ENCODE measurements at places on chromosomes 5 and 9.

DNA sequence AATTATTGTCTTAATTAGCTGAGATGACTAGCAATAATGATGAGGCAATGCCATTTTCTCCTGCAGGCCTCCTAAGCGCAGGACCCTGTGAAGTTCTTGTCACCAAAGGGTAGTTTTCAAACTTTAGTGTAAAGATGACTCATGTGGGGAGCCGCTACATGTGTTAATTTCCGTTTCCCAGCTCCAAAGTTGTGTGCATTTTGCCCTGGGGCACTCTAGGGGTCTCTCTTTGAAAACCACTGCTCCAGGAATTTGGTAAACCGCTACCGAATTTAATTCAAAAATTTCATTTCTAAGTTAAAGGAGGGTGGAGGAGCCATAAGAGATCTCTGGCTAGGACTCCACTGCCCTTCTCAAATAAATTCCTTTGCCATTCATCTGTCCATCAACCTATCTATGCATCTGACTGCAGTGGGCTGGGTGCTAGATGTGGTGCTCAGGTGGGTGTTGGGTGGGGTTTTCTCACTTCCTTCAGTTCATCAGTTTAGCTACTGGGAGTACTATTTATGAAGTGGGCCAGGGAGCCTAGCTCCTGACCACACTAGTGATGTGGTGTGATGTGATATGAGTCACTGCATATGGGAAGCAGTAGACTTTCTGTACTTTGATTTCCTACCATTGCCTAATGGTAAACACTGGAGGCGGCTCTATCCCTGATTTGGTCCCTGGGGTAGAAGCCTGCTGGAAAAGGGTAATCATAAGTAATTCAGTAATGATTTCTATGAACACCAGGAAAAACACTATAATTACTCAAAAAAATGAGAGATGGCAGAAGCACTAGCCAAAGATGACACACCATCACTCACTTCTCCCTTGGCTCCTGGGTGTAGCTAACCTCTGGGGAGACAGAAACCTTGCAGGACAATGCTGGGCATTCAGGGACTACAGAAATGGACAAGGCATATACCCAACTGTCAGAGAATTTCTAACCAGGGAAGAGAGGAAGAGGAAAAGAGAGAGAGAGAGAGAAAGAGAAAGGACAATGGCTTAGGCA is 4.0 kb upstream of the ZSWIM6 start:
- DNase-seq: no peak

- no peak for DNase-seq
Measured at GRCh38 chr5:160438316-160439204, 16.9 kb downstream of the PTTG1 start.

GRCh38 chr9:89342948-89343347 is 24.6 kb downstream of the SECISBP2 start:
- no peak for DNase-seq

DNA sequence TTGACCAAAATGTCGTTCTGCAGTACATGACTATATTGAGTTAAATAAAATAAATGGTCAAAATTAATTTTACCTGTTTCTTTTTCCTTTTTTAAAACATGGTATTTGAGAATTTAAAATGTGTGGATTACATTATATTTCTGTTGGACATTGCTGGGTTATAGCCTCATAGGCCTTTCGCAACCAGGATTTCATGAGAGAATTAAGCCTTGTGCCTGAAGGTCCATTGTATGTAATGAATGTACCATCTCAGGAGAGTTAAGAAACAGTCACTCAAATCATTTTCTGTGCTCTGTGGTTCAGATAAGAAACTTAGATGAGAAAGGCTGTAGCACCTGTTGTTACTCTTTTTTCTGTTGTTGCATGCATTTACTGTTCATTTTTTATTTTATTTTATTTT is 103.5 kb downstream of the ANGPTL2 start:
- no peak for DNase-seq

- DNase-seq: no peak
Measured at GRCh38 chr5:149439899-149440542, 60.9 kb upstream of the IL17B start.

DNA sequence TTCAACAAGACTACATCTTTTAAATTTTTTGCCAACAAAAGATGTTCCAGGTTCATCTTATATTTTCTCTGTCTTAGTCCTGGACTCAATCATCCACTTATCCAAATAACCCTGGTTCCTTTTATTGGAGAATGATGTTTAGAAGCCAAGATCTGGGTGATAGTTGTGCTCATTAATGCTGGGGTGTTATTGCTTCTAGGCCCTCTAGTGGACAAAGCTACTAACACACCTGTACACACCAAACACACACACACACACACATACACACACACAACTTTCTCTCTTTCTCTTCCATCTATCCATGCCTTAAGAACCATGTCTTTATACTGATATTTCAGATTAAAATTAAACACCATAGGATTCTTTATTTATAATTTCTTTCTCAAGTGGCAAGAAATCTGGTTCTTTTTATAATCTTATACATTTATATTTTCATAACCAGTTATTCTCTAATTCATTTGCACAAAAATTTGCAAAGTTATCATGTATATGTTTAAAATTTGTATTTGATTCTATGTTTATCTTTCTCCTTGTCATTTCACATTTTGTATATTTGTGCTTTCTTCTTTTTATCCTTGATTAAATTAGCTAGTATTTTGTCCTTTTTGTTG is 179.1 kb upstream of the SMIM23 start:
- DNase-seq: no peak

DNA sequence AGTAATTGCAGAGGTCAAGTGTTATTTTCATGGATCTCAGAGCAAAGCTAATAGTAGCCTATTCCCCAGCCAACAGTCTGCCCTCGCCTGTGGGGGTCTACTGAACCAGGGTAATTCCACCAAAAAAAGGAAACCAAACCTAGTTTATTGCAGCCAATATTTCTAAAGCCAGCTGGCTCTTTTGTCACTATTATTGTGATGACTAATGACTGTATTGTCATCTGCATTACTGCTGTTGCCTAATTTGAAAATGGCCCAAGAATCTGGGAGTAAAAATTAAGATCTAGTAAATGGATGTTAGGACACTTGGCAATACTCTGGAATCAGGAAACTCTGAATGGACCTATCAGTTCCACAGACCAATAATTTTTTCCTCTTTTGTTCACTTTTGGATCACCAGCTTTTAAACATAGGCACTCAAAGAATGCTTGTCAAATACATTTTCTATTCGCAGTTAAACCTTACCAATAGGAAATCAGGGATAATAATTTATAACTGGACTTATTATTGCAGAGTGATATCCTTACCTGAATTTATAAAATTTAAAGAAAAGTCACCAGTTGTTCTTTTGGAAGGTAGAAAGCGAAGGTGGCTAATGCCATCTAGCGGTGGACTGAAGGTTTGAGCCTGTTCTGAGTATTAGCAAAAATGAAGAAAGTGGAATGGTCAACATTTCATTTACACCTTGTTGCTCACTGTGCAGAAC is 69.2 kb downstream of the SYK start:
- peak; percentile 50 for DNase-seq

DNA sequence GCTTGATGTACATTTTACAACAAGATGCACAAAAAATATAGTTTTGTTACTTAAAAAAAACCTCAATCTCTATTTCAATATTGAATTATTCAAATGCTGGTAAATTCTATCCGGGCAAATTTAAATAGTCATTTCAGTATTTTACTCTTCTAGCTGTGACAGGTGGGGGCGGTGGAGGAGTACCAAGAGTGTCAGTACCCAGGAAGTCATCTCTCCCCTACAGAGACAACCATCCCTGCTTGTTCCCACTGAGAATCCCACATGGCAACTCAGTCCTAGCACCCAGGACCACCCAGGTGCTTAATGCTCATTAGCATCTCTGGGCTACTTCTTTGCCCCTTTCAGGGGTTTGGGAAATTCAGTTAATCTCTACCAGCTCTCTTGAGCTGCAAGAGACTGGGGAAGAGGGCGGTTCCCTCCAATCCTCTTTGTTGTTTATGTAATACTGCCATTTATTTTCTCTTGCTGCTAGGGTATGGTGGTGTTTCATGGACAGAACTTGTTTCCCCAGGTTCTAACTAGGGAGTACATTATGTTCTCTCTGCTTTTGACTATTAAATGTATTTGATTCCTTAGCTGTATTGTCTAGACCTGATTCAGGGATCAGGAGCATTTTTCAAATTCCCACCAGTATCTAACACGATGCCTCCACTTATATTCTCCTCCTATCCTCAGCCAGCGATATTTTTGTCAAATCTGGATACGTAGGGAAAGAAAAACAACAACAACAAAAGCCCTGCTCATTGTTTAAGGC is 122.5 kb downstream of the CDH18 start:
- no peak for DNase-seq

DNA sequence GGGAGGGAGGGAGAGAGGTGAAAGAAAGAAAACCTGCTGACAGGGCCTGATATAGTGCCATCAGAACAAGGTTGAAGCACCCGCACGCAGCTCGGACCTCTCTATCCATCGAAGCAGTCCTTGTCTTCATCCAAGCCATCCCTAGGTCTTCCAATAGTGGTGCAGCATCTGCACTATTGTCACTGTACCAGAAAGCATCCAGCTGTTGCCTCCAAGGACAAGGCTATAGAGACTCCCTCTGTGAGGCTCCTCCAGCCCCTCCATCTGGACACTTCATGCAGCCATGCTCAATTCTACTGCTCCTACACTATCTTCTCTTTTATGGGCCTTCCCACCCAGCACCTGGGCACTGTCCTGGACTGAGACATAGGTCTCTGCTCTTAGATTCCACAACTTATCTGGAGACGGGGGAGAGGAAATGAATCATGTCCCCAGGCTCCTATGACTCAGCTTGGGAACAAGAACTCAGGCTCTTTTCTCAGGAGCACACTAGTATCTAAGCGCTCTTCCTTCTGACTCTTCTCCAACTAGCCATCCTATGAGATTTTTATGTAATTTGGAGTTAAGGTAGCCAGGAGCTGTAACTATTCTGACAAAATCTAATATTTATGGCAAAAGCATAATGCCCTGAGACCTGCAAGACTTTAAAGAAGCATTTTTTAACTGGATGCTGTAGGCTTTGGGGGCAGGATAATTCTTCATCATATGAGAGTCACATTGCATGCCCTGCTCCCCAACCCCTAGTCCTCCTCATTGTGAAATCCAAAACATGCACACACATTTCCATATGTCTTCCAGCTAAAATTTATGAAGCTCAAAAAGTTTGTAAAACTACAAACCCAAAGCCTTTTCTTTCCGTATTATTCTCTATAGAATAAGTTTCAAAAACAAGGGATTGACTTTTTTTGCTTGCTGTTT is 446.8 kb downstream of the CCDC171 start:
- DNase-seq: no peak

DNA sequence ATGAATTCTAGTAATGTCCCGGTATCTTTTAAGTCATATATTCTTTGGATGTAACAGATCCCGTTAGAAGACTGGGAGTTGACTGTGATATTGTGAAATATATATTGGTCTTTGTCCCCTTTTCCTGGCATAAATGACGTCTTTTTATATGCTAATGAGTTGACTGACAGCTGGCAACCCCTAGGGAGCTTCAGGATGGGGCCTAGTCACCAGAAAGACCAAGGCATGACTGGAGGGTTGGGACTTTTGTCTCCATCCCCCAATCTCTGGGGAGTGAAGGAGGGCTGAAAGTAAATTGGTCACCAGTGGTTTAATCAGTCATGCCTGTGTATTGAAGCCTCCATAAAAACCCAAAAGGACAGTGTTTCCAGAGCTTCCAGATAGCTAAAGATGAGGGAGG is 241.6 kb downstream of the PJA2 start:
- no peak for DNase-seq

Measured in NCI-H2107 (cell line).